Stomach (tissue), 19 donors: ENCODE measurements at places on chromosomes 3 and 15. TPM values are rescaled to one million over a fixed set of nuclear protein-coding genes. Genes with fewer than 3 reads are reported as not detected.

GRCh38 chr15:63559753-63560152 is 37.4 kb upstream of the FBXL22 start:
- H3K4me1 ChIP-seq: no peaks in the 10 kb centered on the region
- H3K27me3 ChIP-seq: no peaks in the 10 kb centered on the region
- DNase-seq: no peak
- no peak overlapping the region for H3K27ac ChIP-seq
- no peak overlapping the region for H3K4me3 ChIP-seq
- H3K36me3 ChIP-seq: peaks cover 90% of the 10 kb centered on the region

GRCh38 chr3:32421185-32421584 is 29.5 kb downstream of the CMTM7 start:
- no peak overlapping the region for H3K4me3 ChIP-seq
- no peaks in the 10 kb centered on the region for H3K27me3 ChIP-seq
- no peaks in the 10 kb centered on the region for H3K36me3 ChIP-seq
- peaks cover 37% of the 10 kb centered on the region for H3K4me1 ChIP-seq
- no peak for DNase-seq

DNA sequence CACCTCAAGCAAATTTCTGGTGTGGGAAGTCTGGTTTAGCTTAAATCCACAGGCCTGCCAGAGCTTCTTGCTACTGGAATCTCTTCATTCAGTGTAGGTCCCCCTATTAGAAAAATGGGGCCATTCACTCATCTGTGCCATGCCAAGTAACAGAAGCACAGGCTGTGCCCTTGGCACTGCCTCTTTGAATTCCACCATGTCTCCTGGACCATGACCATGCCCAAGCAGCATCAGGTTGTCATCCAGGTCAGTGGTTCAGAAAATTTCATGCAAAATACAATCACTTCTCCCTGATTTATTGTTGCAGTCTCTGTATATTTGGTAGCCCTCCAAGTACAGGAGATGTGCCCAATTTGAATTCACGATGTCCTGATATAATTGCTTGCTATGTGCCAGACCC is 602.1 kb upstream of the ZNF385D start:
- no peak for DNase-seq
- no peak overlapping the region for H3K27ac ChIP-seq
- H3K36me3 ChIP-seq: no peaks in the 10 kb centered on the region
- H3K27me3 ChIP-seq: no peaks in the 10 kb centered on the region
- no peaks in the 10 kb centered on the region for H3K4me1 ChIP-seq

DNA sequence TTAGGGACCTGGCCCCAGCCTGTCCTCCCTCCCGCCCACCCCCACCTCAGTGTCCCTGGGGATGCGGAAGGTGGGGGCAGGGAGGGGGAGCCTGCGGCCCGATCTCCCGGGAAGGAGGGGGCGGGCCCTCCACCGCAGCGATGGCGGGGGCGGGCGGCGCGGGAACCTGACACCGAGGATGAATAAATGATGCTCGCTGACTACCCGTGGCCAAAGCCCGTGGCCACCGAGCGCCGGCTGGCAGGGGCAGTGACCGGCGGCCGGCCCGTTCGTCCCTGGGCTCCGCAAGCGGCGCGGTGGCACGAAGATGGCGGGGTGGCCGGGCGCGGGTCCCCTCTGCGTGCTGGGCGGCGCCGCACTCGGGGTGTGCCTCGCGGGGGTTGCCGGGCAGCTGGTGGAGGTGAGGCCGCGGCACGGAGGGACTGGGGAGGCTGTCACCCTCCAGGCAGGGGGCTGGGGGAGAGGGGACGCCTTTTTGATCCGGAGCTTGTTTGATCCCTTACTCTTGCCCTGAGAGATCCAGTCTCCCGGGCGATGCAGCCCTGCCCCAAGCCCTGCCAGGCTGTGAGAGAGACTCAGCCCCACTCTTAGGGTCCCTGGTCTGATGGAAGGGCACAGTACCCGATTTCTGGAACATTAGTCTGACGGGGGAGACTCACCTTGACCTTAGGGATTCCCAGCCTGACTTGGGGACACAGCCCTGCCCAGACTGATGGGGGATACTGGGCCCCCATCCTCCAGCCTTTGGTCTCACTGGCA is at the start of gene TMIE:
TMIE (plus strand) TSS at position 212 of the 759 bp plus-strand sequence; CDS start at position 308, 96 bp downstream.
- H3K4me3 ChIP-seq: peak within 1 kb of the TSS; percentile 43
- DNase-seq: no peak
- H3K4me1 ChIP-seq: peaks cover 29% of the 10 kb centered on the region
- H3K27ac ChIP-seq: no peak within 1 kb of the TSS
- H3K36me3 ChIP-seq: no peaks in the 10 kb centered on the region
- H3K27me3 ChIP-seq: no peaks in the 10 kb centered on the region

- no peaks in the 10 kb centered on the region for H3K4me1 ChIP-seq
- DNase-seq: no peak
- H3K27ac ChIP-seq: no peak overlapping the region
- no peak overlapping the region for H3K4me3 ChIP-seq
Measured at GRCh38 chr15:52068004-52068615, 44.5 kb downstream of the BCL2L10 start.

GRCh38 chr3:15341030-15341726 is 8.8 kb upstream of the SH3BP5 start:
- H3K4me1 ChIP-seq: no peaks in the 10 kb centered on the region
- no peak for DNase-seq
- no peaks in the 10 kb centered on the region for H3K36me3 ChIP-seq
- H3K4me3 ChIP-seq: no peak overlapping the region
- H3K27ac ChIP-seq: no peak overlapping the region
- H3K27me3 ChIP-seq: no peaks in the 10 kb centered on the region

DNA sequence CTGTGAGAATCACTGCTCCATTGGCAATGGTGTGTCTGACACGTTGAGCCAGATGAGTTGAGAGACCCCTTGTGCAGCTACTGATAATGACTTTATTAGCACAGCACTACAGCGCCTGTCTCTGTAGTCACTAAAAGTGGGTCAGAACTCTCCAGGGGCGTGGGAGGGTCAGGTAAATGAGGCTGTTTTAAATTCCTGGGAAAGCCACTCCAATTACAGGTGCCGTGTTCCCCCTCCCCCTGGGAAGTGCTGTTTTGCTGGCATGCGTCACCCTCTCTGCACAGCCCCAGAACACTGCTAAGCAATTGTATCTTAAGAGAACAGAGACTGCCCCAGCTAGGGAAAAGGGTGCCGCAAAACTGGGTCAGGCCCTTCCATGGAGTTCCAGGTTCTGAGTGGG is 21.5 kb upstream of the CPNE9 start:
- no peak for DNase-seq
- H3K27ac ChIP-seq: no peak overlapping the region
- H3K4me3 ChIP-seq: no peak overlapping the region
- peaks cover 100% of the 10 kb centered on the region for H3K36me3 ChIP-seq
- H3K4me1 ChIP-seq: no peaks in the 10 kb centered on the region

DNA sequence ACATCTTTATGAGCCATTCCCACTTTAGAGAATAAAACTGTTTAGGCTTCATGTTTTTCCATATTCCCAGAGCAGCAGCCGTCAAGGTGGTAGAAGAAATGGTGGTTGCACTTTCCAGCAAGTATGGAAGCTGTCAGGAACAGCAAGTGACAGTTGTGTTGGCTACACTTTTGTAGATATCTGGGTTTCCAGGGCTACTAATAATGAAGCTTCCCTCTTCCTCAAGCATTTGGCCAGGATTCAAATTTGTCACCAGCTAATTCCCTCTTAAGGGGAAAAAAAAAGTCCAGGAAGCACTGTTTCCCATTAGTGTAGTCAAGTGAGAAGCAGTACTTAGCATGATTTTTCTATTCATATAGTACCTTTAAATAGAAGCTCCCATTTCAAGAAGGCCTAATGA is 252.8 kb downstream of the IGSF11 start:
- H3K4me1 ChIP-seq: no peaks in the 10 kb centered on the region
- DNase-seq: peak; percentile 23
- H3K36me3 ChIP-seq: no peaks in the 10 kb centered on the region
- no peaks in the 10 kb centered on the region for H3K27me3 ChIP-seq
- no peak overlapping the region for H3K27ac ChIP-seq
- no peak overlapping the region for H3K4me3 ChIP-seq

GRCh38 chr15:51932161-51932560 is 39.4 kb downstream of the LEO1 start:
- H3K4me1 ChIP-seq: no peaks in the 10 kb centered on the region
- H3K36me3 ChIP-seq: peaks cover 69% of the 10 kb centered on the region
- no peaks in the 10 kb centered on the region for H3K27me3 ChIP-seq
- H3K27ac ChIP-seq: no peak overlapping the region
- DNase-seq: no peak

DNA sequence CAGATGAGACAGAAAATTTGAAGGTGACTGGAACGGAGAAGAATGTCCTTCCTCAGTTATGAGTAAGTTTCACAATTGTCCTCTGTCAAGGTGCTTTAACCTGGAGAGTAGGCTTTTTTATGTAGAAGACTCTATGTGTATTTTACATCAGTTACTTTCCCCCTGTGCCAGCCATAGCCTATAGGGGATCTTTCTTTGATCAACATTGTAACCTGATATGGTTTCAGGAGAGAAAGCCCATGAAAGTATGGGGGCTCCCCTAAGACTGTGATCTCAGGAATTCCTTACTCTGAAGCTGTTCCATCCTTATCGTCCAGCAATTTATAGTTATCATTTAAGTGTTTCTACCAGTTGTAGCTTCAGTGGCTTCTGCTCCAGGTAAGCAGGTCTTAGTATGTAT is 1076.3 kb upstream of the EPHA6 start:
- H3K27me3 ChIP-seq: no peaks in the 10 kb centered on the region
- no peak for DNase-seq
- no peaks in the 10 kb centered on the region for H3K36me3 ChIP-seq
- no peak overlapping the region for H3K27ac ChIP-seq

GRCh38 chr3:119585208-119585607 is 5.9 kb downstream of the ADPRH start:
- H3K4me3 ChIP-seq: no peak overlapping the region
- no peaks in the 10 kb centered on the region for H3K36me3 ChIP-seq
- no peaks in the 10 kb centered on the region for H3K27me3 ChIP-seq
- no peak overlapping the region for H3K27ac ChIP-seq
- DNase-seq: no peak

GRCh38 chr15:41968701-41969100 is 3.7 kb downstream of the EHD4 start:
- H3K27ac ChIP-seq: peak overlapping the region; percentile 97
- DNase-seq: no peak
- no peaks in the 10 kb centered on the region for H3K36me3 ChIP-seq
- no peaks in the 10 kb centered on the region for H3K27me3 ChIP-seq
- no peak overlapping the region for H3K4me3 ChIP-seq

GRCh38 chr15:64897345-64897985 is 14.2 kb upstream of the ANKDD1A start:
- peak; percentile 74 for DNase-seq
- no peaks in the 10 kb centered on the region for H3K27me3 ChIP-seq
- no peaks in the 10 kb centered on the region for H3K36me3 ChIP-seq

DNA sequence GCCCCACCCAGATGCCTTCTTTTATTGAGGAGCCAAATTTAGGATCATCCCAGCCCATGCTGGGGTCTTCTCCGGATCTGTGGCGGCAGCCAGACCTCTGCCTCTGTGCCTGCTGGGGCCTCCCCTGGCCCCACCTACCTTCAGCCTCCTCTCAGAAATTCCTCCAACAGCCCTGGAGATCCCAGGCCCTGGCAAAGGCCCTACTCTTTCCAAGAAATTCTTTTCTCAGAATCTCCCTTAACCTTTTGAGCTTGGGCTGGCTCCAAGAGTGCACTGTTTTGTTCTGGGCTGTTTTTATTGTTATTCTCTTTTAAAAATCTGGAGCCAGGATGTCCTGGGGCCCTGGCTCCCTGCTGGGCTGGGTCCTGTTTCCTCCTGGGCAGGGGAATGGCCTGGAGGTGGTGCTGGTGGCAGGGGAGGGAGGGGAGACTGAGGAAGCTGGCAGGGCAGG is 57.8 kb downstream of the GRIP2 start:
- no peak for DNase-seq
- H3K27me3 ChIP-seq: no peaks in the 10 kb centered on the region
- H3K4me1 ChIP-seq: no peaks in the 10 kb centered on the region
- H3K27ac ChIP-seq: no peak overlapping the region
- peaks cover 100% of the 10 kb centered on the region for H3K36me3 ChIP-seq

DNA sequence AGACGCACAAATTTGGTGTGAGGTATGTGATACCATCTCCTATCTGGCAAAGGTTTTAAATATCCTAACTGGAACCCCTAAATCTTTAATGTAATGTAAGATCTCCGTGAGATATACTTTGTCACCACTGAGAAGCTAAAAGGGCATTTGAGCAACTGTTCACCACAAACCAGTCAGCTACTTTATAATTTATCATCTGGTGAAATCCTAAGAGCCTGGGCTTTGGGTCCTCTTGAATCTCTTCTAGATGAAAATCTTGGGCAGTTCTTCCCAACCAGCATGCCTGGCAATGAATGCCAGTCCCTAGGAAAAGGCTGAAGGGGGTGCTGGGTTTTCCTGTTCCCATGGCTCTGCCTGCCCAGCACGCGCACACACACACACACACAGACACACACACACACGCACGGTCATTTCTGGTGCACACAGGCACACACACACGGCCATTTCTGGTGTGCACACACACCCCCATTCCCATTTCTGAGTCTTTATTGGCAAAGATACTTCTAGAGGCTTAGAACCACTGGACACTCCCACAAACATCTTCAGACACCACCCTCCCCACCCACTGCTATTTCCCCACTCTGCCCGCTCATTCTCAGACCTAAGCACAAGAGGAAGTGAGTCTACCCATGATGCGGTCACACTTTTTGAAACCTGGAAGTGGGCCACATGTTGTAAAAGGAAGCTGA is 72.6 kb downstream of the MYO1E start:
- peak overlapping the region; percentile 49 for H3K27ac ChIP-seq
- H3K27me3 ChIP-seq: no peaks in the 10 kb centered on the region
- H3K4me3 ChIP-seq: no peak overlapping the region
- no peaks in the 10 kb centered on the region for H3K36me3 ChIP-seq

GRCh38 chr3:114155370-114155821 is 23.5 kb downstream of the DRD3 start:
- peaks cover 10% of the 10 kb centered on the region for H3K4me1 ChIP-seq
- DNase-seq: no peak
- H3K4me3 ChIP-seq: no peak overlapping the region
- no peaks in the 10 kb centered on the region for H3K27me3 ChIP-seq

- no peaks in the 10 kb centered on the region for H3K4me1 ChIP-seq
- H3K4me3 ChIP-seq: no peak overlapping the region
- DNase-seq: no peak
- H3K27me3 ChIP-seq: no peaks in the 10 kb centered on the region
Measured at GRCh38 chr3:105767776-105768175, 101.0 kb downstream of the CBLB start.

DNA sequence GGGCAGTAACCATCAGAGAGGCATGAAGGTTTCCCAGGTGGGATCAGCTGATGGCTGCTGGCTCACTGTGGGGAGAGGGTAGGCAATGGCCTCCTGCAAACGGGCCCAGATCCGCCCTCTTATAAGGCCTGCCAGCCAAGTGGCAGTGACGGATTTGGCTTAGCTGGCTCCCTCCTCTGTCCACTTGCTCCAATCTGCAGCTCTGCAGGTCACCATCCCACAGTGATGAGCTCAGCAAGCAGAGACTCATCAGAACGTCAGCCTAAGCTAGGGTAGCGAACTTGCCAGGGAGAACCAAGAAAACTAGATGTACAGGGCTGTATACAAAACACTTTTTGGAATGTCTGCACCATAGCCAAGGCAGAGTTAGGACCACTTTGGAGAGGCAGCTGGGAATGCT is 62.8 kb upstream of the DCLK3 start:
- H3K4me1 ChIP-seq: no peaks in the 10 kb centered on the region
- peak; percentile 14 for DNase-seq
- H3K27me3 ChIP-seq: no peaks in the 10 kb centered on the region
- no peak overlapping the region for H3K4me3 ChIP-seq
- H3K27ac ChIP-seq: peak overlapping the region; percentile 50
- H3K36me3 ChIP-seq: peaks cover 8% of the 10 kb centered on the region

POLQ gene
- 6.4 TPM for total RNA-seq

NOX5 gene
- total RNA-seq: 0.14 TPM

ACTC1 gene
- total RNA-seq: 4.9 TPM

ECE2 gene
- not detected for total RNA-seq

TRH gene
- not detected for total RNA-seq
